Activated gamma-delta T cell treated with Interleukin-2 at 50 U/mL for 16 hours (primary cell): ENCODE measurements at places on chromosomes 3 and 15.

GRCh38 chr3:127672429-127673190 is at the start of gene ABTB1:
Gene ABTB1 (plus strand): TSS chr3:127672952. CDS start chr3:127673026, 74 bp downstream.
- DNase-seq, result peak; percentile 86

GRCh38 chr3:87361271-87361670 is 84.9 kb upstream of the POU1F1 start:
- no peak for DNase-seq

DNA sequence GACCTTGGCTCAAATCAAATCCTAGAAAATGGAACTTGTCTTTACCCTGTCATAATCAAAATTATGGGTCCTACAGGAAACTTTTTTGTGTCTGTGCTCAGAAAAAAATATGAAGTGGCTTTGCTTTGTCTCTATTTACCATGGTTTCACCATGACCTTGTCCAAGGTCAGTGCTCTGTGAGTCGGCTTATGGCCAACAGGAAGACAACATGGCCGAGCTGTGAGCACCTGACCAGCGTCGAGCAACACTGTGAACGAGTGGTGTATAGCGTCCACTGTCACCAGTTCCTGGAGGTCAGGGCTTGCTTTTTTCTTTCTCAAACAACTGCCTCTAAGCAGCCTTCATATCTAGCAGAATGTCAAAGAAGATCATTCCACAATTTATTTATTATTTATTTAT is 67.9 kb downstream of the MYO1E start:
- no peak for DNase-seq

DNA sequence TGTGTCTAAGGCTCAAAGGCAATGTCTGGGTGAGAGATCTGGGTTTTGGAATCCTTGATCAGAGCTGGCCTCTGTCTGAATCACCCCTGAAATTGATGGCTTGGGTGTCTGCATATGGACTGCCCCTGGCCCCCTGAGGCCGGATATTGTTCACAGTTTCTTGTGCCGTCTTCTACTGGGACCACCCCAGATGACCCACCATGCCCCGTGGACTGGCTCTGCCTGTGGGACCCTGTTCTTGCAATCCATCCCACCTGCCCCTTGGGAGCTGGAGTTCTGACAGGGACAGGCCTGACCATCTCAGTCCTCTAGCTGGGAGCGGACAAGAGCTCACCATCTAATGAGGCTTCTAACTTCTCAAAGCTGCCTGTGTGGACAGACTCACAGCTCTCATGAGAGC is 119.9 kb downstream of the FAM43A start:
- no peak for DNase-seq

GRCh38 chr3:43687499-43687811 is 3.3 kb upstream of the ABHD5 start:
- DNase-seq, result no peak
